ENCODE measurements at places on chromosomes 12 and 14.

DNA sequence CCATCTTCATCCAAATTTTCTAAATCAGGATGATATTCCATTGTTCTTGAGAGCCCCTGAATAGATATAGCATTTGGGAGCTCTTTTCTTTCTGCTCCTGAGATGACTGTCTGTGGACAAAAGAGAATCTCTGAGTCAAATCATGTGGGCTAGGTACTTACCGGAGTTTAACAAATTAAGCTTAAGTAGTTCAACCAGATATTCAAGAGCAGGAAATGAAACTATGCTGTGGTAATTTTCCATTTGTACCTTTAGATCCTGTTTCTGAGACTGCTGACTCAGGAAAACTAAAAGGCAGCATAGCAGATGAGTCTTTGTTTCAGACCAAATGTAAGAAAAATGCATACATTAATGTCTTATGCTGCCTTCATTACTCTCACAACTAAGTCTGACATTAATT, at the start of gene CLEC7A:
Gene CLEC7A, minus strand, starts transcription at position 158 of the 400 bp plus-strand sequence. Its CDS starts 117 bp downstream, at position 41.
- DNase-seq = no peak

DNA sequence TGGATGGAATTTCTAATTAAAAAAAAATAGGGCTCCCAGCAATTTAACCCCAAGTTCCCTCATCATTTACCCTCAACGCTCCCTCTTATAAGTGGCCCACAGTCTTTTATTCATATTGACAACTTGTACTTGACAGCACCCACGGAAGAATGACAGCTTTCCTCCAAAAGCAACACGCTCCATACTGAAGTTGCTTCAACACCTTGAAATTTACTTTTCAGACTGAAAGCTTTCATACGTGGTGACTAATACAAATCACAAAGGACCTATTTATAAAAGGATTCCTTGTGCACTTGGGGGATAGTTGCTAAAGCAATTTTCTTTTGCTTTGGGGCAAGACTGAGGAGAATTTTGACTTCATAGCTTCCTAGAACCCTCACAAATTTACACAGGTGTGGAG, 1629.4 kb upstream of the SEL1L start:
- DNase-seq = no peak

DNA sequence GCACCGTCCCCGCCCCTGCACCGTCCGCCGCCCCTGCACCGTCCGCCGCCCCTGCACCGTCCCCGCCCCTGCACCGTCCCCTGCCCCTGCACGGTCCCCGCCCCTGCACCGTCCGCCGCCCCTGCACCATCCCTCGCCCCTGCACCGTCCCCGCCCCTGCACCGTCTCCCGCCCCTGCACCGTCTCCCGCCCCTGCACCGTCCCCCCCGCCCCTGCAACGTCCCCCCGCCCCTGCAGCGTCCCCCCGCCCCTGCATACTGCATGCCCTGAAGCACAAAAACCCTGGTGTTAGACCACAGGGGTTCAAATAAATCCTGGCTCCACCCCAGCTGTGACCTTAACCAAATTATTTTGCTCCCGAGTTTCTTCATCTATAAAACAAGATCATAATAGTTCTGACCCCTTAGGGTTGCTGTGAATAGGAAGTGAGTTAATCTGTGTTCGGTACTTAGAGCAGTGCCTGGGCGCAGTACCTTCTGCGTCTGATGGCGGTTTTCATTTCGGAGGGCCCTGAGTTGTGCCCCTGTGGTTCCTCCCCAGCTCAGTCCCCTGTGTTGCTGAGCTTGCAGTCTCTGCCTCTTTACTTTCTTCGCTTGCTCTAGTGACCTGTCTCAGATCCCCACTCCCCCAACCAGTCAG, 38.1 kb downstream of the ESRRB start:
- DNase-seq = no peak

GRCh38 chr14:59904184-59904583, 15.8 kb upstream of the LRRC9 start:
- DNase-seq = no peak

DNA sequence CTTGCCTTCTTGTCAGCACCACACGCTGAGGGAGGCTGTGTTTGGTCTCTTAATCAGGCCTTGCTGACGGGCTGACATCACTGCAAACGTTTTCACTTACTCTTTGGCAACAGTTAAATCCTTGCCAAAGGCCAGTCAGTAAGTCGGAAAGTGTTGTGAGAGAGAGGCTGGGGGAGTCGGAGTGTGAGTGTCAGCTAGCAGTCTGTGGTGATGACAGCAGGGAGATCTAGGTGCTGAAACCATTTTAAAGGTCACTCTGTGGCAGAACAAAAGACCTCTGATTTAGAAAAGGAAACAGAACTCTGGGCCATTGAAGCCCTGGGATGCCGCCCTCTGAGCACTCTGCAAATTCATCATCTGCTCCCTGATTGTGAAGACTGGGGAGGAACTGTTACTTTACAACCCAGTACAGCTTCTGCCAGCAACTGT, 143.5 kb downstream of the PAX9 start:
- DNase-seq = no peak

GRCh38 chr12:114852976-114853529, 169.1 kb upstream of the TBX3 start:
- no peak for DNase-seq

- DNase-seq = no peak
Observed at GRCh38 chr14:106039400-106039799, 513.0 kb downstream of the TMEM121 start.

DNA sequence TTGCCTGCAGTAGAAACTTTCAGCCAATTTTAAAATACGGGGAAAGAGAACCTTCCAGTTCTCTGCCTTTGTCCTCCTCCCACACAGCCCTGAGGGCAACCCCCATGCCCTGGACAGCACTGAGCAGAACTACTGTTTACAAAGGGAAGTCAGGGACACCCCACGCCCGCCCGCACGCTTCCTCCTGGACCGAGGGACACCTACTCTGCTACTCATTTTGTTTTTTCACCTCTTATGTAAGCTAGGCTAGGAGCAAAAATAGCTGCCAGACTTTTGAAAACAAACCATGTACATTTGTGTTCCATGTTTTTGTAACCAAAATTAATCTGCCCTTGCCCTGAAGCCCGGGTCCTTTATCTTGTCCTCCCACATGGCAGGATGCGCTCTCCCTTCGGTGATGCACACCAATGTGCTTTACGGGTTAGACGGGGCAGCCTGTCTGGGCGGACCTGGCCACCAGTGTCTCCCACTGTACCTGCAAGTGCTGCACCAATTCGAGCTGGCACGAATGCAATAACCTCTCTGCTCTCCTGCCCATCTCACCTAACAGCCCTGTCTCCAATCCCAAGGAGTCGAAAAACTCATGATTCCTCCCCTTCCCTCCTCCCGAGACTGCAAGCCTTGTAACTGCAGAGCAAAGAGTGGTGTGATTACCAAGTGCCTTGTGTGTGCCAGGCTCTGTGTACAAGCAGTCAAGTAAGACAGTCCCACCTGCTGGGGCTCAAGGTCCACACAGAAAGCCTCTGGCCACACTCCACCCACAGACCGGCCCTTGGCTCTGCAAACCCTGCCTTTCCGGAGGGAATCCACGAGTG, 85.2 kb downstream of the CCDC88C start:
- peak; percentile 73 for DNase-seq

- no peak for DNase-seq
Observed at GRCh38 chr12:28132398-28132797, 57.9 kb upstream of the CCDC91 start.

GRCh38 chr12:91606662-91607377, 424.2 kb upstream of the DCN start:
- no peak for DNase-seq

GRCh38 chr14:32706721-32707519, 231.8 kb upstream of the NPAS3 start:
- DNase-seq = no peak

GRCh38 chr14:78316052-78316451, 145.9 kb downstream of the NRXN3 start:
- no peak for DNase-seq

- DNase-seq = no peak
Observed at GRCh38 chr14:71730471-71730870, 201.8 kb upstream of the RGS6 start.

GRCh38 chr14:22070119-22070982, 396.7 kb upstream of the OR4E1 start:
- no peak for DNase-seq

DNA sequence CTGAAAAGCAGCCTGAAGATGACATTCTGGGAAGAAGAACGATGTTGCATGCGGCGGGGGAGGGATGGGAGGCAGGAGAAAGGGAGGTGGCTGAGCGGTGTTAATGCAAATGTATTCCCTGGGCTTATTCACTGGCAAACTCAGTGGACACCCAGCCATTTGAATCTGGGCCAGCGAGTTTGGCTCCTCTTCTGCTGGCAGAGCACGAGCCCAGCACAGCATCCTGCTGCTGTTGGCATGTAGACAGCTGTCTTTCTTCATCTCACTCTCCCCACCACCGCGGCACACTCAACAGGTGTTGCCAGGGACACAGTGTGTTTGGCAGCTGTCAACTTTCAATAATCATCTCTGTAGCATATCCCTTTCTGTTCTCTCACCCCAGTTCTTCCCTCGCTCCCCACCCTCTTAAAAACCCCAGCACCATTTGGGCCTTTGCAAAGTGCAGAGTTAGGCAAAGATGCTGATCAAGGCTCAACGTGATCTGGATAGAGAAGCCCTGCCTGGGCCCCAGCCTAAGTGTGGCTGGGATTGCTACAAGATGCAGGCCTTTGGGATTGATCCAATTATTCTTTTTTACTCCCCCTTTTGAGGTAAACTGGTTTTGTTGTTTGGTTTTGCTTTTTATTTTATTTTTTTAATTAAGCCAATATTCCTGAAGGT, 131.9 kb downstream of the EXOC5 start:
- DNase-seq = no peak

DNA sequence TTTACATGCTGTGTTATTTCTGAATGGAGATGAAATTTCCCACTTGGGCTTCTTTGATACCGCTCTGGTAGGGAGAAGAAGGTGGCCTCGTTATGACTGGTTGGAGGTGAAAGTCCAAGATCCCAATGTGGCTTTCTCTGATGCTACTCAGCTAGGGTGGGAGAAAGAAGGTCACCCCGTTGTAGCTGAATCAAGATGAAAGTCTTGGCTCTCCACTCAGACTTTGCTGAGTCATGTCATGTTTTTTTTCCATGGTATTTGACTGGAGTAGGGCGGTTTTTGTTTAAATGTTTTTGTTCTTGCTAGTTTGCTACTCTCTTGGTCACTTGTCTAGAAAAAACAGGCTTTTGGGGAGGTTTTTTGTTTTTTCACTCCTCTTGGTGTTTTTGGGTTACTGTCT, 2.4 kb upstream of the PDE6H start:
- DNase-seq = no peak

DNA sequence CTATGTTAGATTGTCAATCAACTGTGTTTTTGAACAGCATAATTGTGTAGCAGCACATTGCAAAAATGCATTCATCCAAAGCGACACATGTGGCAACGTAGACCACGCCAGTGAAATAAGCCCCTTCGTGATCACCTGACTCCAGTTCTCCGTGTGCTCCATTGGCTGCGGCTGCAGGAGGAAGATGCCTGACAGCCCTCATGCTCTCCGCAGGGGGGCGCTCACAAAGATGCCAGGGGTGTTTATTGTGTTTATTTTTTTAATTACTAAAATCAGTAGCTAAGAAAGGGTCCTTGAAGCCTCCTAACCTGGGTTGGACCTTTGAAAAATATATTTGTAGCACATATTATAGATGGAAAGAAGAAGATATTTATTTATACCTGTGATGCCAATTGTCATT, 116.3 kb downstream of the SLC15A4 start:
- no peak for DNase-seq

GRCh38 chr12:122888232-122888752, 7.6 kb downstream of the VPS37B start:
- no peak for DNase-seq

GRCh38 chr12:119802472-119802871, 74.6 kb downstream of the CIT start:
- DNase-seq = peak; percentile 87

DNA sequence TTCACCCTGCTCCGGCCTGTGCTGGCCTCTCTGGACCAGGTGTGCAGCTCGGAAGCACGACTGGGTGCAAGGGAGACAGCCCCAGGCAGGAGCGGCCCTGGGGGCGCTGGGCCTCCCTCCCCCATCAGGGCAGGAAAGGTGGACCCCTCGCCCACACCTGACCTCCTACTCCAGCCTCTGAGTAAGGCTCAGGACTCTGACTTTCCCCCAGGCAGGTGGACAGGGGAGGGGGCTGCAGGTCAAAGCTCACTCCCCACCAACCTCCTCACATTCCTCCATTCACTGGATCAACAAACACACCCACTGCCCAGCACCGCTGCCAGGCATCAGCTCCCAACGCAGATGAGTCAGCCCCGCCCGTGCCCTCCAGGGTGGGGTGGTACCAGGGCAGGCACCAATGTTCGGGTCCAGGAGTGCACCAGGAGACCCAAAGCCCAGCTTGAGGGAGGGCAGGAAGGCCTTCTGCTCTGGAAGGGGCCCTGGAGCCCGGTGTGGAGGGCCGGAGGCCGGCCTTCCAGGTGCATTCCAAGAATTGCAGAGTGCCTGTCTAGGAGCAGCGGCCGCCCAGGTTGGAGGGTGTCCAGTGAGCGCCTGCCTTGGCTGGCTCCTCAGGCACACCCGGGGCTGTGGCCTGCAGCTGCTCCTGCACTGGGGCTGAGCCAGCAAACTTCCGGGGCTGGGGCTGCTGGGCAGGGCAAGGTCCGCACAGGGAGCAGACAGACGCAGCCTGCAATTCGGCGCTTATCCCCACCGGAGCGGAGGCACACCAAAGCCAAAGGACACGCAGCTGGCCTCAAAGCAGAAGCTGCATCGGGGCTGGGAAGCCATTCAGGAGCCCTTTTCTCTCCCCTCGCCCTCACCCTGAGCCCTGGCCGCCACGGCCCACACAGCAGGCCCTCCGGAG, 1.6 kb upstream of the INF2 start:
- peak; percentile 97 for DNase-seq

Measured in osteoblast (primary cell).